ENCODE measurements at places on chromosomes 16 and 17.

DNA sequence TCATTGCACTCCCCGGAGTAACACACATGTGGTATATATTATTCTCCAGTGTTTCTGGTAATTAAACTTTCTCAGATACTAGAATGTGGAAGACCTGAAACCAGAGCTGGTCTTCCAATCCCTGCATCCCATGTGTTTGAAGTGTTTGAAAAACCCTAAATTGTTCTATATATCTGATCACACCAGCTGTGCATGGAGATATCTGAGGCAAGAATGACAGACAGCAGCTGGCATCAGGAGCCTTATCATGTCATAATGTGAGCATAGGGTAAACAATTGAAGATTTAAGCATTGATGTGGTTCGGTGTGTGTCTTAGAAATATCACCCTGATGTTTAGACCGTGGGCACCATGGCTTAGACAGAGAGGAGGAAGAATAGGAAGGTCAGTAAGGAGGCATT is 251.0 kb downstream of the CDH11 start:
- no peak overlapping the region for H3K27ac ChIP-seq
- H3K36me3 ChIP-seq: no peaks in the 10 kb centered on the region
- no peak for DNase-seq
- H3K4me1 ChIP-seq: no peaks in the 10 kb centered on the region
- no peak overlapping the region for H3K4me3 ChIP-seq

DNA sequence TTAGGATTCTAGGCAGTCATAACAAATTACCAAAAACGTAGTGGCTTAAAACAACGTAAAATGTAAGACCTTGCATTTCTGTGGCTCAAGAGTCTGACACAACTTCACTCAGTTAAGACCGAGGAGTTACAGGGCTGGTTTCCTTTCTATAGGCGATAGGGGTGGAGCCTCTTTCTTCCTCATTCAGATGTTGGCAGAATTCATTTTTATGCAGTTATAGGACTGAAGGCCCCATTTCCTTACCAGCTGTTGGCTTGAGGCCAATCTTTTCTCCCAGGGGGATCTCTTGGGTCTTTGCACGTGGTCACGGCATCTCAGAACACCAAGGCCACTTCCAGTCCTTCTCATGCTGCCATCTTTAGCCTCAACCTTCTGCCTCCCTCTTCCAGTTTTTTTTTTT is 145.2 kb downstream of the KCNJ2 start:
- H3K27me3 ChIP-seq: no peaks in the 10 kb centered on the region
- no peaks in the 10 kb centered on the region for H3K36me3 ChIP-seq
- no peak for DNase-seq
- no peaks in the 10 kb centered on the region for H3K4me1 ChIP-seq

DNA sequence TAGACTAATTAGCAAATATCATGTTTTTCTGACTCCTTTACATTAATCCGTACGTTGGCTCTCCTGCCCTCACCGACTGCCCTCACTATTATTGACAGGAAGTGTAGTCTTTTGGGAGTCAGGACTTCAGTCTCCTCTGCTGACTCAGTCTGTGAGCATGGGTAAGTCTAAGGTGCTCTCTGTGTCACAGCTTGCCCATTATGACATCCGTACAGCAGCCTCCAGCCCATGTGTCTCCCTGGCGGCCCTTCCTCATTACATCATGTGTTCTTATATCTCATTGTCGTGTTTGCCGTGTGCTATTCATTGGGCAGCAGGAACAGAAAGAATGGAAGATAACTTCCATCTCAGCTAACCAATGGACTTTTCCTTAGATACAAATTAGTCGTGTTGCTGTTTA is 77.5 kb downstream of the MRTFB start:
- H3K36me3 ChIP-seq: no peaks in the 10 kb centered on the region
- no peak for DNase-seq
- no peaks in the 10 kb centered on the region for H3K27me3 ChIP-seq
- H3K4me3 ChIP-seq: no peak overlapping the region
- H3K4me1 ChIP-seq: peaks cover 11% of the 10 kb centered on the region
- H3K27ac ChIP-seq: no peak overlapping the region

DNA sequence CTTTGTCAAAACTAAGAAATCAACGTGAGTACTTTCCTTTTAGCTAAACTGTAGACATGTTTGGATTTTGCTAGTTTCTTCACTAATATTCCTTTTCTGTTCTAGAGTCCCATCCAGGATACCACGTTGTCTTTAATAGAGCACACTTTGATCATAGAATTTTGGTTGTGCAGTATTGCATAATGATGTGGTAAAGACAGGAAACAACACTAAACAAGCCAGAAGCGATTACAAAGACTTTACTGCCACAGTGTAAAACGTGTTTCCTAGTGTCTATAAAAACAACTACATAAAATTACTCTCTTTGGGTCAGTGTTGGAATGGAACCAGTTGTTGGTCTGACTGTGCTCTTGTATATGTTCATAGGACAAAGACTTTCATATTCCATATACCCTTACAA is 19.3 kb downstream of the SHISA9 start:
- no peaks in the 10 kb centered on the region for H3K36me3 ChIP-seq
- H3K27me3 ChIP-seq: no peaks in the 10 kb centered on the region
- DNase-seq: no peak
- no peak overlapping the region for H3K4me3 ChIP-seq

DNA sequence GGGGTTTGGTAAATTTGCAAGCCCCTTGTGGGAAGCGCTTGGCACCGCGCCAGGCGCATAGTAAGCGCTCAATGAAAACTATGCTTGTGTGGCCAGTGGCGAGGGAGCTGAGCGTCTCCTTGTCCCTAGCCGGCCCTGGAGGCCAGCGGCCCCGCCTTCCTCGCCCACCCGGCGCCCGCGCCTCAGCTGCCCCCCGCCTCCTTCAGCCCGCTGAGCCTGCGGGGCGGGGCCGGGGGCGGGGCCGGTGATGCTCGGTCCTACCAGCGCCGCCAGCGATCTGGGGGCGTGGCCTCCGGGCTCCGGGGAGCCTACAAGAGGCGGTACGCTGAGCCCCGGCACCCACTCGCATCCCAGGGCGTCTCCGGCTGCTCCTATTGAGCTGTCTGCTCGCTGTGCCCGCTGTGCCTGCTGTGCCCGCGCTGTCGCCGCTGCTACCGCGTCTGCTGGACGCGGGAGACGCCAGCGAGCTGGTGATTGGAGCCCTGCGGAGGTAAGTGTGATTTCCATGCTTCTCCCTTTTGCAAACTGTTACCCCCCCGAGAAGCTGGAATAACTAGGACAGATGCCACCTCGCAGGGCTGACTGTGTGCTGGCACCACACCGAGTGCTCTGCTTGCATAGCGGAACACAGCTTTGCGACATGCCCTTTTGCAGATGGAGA is at the start of gene CRISPLD2:
CRISPLD2 (plus strand) TSS at position 342 of the 661 bp plus-strand sequence. CDS start 18,511 bp downstream, outside the sequence.
- H3K27ac ChIP-seq: no peak within 1 kb of the TSS
- no peak within 1 kb of the TSS for H3K4me3 ChIP-seq
- no peak for DNase-seq
- no peaks in the 10 kb centered on the region for H3K36me3 ChIP-seq
- peaks cover 8% of the 10 kb centered on the region for H3K27me3 ChIP-seq
- no peaks in the 10 kb centered on the region for H3K4me1 ChIP-seq

DNA sequence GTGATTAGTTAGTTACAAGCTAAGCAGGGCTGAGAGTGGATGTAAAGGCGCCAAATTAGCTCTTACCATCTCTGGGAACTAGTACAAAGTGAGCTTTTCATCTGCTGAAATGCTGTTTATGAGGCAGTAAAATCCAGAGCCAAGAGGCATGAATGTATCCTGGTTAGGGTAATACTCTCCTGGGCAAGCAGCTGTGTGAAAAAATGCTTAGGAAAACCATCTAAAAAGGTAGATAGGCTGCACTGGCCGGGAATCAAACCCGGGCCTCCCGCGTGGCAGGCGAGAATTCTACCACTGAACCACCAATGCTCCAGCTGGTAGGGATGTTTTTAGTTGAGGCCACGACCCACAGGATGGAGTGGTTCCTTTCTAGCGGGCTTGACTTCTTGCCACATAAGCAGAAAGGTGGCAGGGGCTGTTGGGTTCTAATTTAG is 23.0 kb downstream of the VAC14 start:
- H3K4me3 ChIP-seq: no peak overlapping the region
- H3K27me3 ChIP-seq: no peaks in the 10 kb centered on the region
- DNase-seq: no peak
- peaks cover 23% of the 10 kb centered on the region for H3K36me3 ChIP-seq

GRCh38 chr17:67865438-67865837 is 40.1 kb downstream of the BPTF start:
- peaks cover 2% of the 10 kb centered on the region for H3K36me3 ChIP-seq
- no peak for DNase-seq
- no peak overlapping the region for H3K4me3 ChIP-seq
- no peaks in the 10 kb centered on the region for H3K27me3 ChIP-seq
- H3K27ac ChIP-seq: no peak overlapping the region

DNA sequence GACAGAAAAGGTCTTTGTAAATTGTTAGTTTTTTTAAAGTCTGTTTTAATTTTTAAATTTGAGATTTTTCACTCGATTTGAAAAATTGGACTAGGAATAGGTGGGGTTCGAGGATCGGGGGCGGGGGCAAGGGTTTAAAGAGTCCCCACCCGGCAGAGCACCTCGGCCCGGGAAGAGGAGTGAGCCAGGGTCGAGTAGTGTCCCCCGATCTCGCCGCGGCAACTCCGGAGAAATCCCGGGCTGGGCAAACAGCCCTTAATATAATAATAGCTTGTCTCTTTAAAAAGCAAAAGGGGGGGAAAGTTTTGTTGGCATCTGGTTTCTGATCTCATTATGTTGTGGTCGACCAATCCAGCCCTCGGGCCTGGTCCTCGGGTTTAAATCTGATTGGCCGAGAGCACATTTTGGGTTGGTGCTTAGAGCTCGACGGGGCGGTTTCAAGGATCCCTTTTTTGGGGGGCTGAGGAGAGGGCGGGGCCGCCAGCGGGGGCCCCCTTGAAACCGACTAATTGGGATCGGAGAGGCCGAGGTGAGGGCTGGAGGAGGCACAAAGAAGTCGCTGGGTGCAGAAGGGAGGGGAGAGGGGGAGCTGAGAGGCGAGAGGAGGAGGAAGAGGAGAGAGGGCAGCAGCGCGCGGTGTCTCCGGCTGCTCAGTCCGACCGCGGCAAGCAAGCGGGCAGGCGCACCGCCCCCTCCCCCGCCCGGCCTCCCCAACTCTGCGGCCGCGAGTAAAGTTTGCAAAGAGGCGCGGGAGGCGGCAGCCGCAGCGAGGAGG is at the start of gene FZD2:
FZD2 (plus strand) TSS at position 653 of the 775 bp plus-strand sequence. CDS start 205 bp downstream, outside the sequence.
- H3K27me3 ChIP-seq: peaks cover 3% of the 10 kb centered on the region
- H3K4me1 ChIP-seq: no peaks in the 10 kb centered on the region
- DNase-seq: peak; percentile 64
- no peaks in the 10 kb centered on the region for H3K36me3 ChIP-seq

DNA sequence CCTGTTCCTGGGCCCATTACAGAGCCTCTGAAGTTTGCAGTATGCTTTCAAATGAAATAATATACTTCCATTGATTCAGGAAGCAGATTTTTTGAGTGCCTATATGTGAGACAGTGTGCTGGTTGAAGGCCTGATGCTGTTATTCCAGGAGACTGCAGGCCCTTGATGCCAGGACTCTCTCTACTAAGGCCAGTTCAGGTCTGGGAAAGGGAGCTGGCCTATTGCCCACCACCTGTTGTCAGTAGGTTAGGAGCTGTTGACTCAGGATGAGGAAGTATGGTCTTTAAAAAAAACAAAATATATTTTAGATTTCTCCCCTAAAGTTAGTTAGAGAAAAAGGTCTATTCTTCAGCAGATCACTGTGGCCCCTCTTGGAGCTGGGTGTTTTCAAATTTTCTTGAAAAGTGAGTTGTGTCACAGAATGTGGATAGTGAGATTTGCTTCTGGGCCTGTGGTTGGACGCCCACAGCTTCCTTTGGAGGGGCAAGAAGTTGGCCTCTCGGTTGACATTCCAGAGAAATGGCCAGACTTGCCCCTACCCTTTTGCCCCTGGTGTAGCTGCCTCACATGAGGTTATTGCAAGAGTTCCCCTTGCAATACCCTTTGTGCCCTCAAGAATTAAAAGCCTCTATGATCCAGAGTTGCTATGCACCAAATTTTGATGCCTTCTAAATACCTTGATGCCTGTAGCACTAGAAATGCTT is 7.9 kb downstream of the ESRP2 start:
- H3K4me3 ChIP-seq: no peak overlapping the region
- peaks cover 7% of the 10 kb centered on the region for H3K36me3 ChIP-seq
- H3K27ac ChIP-seq: no peak overlapping the region
- no peak for DNase-seq

DNA sequence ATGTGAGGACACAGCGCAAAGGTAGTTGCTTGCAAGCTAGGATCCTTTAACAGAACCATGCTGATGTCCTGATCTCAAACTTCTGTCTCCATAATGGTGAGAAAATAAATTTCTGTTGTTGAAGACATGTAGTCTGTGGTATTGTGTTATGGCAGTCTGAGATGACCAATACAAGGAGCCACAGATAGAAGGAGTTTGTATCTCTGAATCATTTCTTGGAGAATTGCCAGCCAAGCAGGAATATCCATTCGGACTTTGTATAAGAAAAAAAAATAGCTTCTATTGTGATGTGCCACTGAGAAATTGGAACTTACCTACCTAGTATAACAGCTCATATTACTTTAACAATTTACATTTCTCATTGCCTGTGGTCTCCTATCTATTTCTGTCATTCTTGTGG is 447.6 kb upstream of the CA10 start:
- no peak overlapping the region for H3K27ac ChIP-seq
- no peaks in the 10 kb centered on the region for H3K27me3 ChIP-seq
- no peak overlapping the region for H3K4me3 ChIP-seq
- no peaks in the 10 kb centered on the region for H3K4me1 ChIP-seq

- H3K36me3 ChIP-seq: no peaks in the 10 kb centered on the region
- H3K27ac ChIP-seq: no peak overlapping the region
- no peak overlapping the region for H3K4me3 ChIP-seq
Measured at GRCh38 chr16:21116148-21116693, 34.4 kb downstream of the DNAH3 start.

DNA sequence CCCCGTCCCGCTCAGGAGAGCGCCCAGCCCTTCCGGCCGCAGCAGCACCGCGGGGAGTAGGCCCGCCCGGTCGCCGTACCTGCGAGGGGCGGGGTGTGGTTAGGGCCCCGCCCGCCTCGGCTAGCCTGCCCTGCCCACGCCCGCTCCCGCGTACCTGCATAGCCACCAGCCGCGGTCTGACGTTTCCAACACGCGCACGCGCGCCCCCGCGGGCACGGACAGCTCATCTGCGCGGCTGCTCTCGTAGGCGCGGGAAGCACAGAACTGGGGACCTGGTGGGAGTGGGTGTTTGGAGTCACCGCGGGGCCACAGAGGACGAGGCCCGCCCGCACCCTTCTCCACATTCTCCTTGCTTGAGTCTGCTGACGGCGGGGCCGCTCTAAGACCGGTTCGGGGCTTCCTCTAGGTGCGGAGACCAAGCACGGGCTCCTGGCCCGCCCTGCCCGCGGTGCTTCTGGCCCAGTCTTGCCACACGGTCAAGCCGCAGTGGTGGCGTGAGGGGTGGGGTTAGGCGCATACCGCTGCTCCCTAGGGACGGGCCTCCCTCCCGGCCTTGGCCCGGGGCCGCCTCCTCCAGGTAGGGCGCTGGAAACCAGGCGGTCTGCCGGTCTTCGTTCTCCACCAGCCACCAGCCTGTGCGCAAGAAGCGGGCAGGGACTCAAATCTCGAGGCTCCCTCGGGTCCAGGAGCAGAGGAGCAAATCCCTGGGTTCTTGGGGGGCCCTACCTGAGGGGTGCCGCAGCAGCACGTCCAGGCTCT is 1.8 kb downstream of the NOXO1 start:
- H3K36me3 ChIP-seq: peaks cover 34% of the 10 kb centered on the region
- peaks cover 12% of the 10 kb centered on the region for H3K4me1 ChIP-seq
- DNase-seq: no peak
- H3K27me3 ChIP-seq: no peaks in the 10 kb centered on the region
